ENCODE measurements at places on chromosomes 6 and 20. TPM values are rescaled to one million over a fixed set of nuclear protein-coding genes. Genes with fewer than 3 reads are reported as not detected.

Gene CRISP3
- total RNA-seq, result not detected

Gene SLC17A2
- total RNA-seq, result not detected

Gene MYO6
- total RNA-seq, result 8.5 TPM

Gene CST3
- total RNA-seq, result 1,029 TPM

Gene IL17A
- total RNA-seq, result not detected

Gene PTGIS
- 98.4 TPM for total RNA-seq

Gene CST5
- total RNA-seq, result not detected

Gene HLA-F
- total RNA-seq, result 45.8 TPM

Gene SLC35F1
- total RNA-seq, result 1.0 TPM

Gene RNF39
- not detected for total RNA-seq

Gene GABRR1
- not detected for total RNA-seq

Gene BMP2
- total RNA-seq, result 2.2 TPM

Gene MC3R
- not detected for total RNA-seq

Gene SPO11
- not detected for total RNA-seq

Gene ELOVL2
- 0.61 TPM for total RNA-seq

Gene PTCRA
- not detected for total RNA-seq

Gene TMC2
- not detected for total RNA-seq

Gene C4B
- total RNA-seq, result 86.0 TPM

Gene SLC16A10
- 5.8 TPM for total RNA-seq

Gene RXRB
- total RNA-seq, result 44.8 TPM

All from right cardiac atrium (tissue), 5 donors.